ENCODE measurements at places on chromosomes 2 and 18. TPM values are rescaled to one million over a fixed set of nuclear protein-coding genes. Genes with fewer than 3 reads are reported as not detected.

- DNase-seq: peak; percentile 53
Measured at GRCh38 chr18:7177116-7177744, 53.7 kb upstream of the LRRC30 start.

GRCh38 chr2:119029297-119029696, 87.3 kb downstream of the MARCO start:
- DNase-seq: no peak

- DNase-seq: peak; percentile 44
Measured at GRCh38 chr2:69740502-69740951, 1.4 kb upstream of the ANXA4 start.

- no peak for DNase-seq
Measured at GRCh38 chr18:55179425-55179824, 220.2 kb upstream of the CCDC68 start.

DNA sequence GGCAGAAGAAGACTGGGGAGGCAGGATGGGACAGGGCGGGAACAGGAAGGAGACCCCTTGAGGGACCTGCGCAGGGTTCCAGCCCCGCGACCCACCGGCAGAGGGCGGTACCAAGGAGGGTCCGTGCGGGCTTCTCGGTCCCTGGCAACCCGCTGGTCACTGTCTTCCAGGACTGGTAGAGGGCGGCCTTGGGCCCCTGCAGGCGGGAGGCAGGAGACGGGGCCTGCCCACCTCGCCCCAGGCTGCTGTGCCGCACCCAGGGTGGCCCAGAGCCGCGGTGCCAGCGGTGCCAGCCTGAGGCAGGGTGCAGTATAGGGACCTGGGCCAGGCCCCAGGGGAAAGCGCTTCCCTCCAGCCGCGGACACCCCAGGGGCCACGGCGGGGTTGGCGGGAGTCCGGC, 34.5 kb downstream of the NEURL3 start:
- peak; percentile 84 for DNase-seq

DNA sequence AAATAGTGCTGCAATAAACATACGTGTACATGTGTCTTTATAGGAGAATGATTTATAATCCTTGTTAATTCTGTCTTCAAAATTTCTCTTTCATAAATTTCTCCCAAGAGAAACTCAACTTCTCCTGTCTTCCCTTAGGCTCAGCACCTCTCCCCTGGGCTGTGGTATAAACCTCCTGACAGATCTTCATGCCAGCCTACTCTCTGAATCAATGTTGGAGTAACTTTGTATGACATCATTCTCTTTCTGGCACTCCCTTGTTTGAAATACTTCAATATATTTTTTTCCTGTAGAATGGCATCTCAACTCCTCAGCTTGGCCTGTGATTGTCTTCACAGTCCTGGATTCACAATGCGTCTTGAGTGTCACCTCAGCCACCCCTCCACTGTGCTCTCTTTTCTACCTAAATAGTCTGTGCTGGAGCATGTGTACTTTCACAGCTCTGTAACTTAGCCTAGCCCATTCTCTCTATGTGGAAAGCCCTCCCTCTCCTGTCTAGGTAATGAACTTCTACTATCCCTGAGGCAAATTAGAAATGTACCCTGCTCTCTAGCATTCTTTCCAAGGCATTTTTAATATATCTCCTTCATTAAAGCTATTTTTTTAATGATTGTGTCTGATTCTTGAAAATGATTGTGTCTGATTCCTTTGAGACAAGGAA, 649.9 kb upstream of the FANCL start:
- no peak for DNase-seq

- DNase-seq: no peak
Measured at GRCh38 chr2:217958206-217958883, 44.5 kb downstream of the TNS1 start.

- peak; percentile 50 for DNase-seq
Measured at GRCh38 chr2:207765547-207765946, 4.2 kb downstream of the FZD5 start.

- no peak for DNase-seq
Measured at GRCh38 chr2:242034138-242034537, 164.6 kb downstream of the RTP5 start.

GRCh38 chr18:58103339-58103985, 59.4 kb downstream of the NEDD4L start:
- DNase-seq: no peak

- DNase-seq: peak; percentile 4
Measured at GRCh38 chr2:184765112-184765895, 167.0 kb downstream of the ZNF804A start.

DNA sequence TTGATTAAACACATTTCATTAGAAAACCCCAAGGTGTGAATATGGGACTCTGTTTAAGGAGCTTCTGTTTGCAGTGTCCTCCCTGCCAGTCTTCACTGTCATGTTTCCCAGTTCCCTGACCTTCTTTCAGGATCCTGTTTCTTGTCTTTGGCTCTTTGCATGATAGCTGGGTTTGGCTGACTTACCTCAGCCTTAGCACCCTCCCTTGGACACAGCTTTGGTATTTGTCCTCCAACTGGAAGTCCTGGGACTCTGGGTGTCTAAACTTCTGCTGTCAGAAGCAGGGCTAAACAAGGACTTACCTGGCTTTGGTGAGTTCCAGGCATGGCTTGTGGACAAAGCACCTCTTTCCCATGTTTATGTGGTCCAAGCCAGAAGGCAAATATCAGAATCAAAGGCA, 11.2 kb upstream of the PAIP2B start:
- DNase-seq: no peak

- no peak for DNase-seq
Measured at GRCh38 chr2:5803547-5803946, 111.4 kb downstream of the SOX11 start.

DNA sequence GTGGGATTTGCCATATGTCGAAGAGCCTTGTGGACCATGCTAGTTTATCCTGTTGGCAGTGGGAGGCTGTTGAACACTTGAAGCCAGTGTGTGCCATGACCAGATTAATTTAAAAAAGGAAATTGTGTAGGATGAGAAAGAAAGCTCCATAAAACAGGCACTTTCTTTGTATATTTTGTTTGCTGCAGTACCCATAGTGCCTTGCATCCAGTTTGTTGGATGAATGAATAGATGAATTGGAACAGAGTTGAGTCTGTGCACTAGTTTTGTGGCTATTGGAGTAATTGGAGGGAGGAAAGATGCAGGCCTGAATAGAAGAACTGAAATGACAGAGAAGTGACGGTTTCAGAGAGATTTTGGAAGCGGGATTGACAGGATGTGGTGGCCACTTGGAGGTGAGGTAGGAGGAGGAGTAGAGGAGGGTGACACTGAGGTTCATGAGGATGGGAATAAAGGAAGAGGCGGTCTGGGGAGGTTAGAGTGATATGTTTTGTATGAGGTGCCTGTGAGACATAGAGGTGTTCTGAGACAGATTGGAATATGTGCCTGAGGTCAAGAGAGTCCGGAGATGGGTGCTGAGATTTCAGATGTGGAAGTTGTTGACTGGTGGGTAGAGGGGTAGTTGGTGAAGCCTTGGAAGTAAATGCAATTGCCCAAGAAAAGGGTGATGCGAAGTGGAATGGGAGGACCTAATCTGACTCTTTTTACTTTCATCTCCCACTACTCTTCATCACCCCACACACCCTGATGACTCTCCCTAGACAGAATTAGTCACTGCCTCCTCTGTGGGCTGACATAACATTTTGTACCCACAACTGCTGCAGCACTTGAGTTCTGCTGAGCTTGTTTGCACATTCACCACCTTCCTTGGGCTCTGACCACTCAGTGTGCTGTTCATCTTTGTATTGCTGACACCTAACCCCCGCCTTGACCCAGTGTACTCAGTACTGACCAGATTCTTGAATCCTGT, 5.1 kb downstream of the DGUOK start:
- no peak for DNase-seq

DNA sequence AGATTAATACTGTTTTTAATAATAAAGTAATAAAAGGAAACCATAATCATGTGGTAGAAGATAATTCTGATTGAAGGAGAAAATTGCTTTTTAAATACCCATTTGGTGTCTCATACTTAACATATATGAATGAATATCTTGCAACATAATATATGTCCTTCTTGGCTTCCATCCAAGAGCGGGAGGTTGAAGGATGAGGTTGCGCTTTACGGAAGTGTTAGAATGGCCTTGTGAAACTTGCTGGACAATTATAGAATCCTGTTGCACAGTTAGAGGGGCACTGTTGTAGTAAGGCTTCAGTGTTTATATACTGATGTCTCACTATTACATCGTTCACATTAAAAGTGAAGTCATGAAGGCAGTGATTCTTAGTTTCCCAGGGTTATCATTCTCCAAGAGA, 9.4 kb downstream of the INSIG2 start:
- DNase-seq: no peak

GRCh38 chr2:231965102-231965501, 3.6 kb downstream of the DIS3L2 start:
- no peak for DNase-seq

DNA sequence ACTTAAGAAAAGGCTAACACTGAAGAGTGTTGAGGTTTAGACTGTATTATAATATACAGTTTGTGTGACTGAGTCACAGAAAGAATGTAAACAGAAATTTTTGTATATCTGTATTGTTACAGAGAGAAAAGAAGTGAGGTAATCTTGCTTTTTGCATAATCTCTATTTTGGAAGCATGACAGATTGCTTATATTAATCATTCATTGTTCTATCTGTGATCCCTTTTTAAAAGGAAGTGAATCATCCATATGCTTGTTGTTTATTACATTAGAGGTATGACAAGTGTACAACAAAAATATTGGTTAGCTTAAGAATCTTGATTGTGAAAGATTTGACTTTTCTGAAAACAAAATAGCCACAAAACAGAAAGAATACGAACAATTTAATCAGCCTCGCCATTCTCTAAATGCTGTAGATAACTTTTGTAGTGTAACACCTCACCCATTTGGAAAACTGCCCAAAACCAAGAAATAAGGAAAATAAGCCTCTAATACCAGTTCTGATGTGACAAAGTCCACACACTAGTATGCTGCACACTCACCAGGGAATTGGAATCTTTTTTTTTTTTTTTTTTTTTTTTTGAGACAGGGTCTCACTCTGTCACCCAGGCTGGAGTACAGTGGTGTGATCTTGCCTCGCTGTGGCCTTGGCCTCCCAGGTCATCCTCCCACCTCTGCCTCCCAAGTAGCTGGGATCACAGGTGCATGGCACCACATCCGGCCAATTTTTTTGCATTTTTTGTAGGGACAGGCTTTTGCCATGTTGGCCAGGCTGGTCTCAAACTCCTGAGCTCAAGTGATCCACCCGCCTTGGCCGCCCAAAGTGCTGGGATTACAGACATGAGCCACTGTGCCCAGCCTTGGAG, 91.5 kb upstream of the LPIN2 start:
- no peak for DNase-seq

- no peak for DNase-seq
Measured at GRCh38 chr2:174570318-174570958, 27.2 kb downstream of the WIPF1 start.

DNA sequence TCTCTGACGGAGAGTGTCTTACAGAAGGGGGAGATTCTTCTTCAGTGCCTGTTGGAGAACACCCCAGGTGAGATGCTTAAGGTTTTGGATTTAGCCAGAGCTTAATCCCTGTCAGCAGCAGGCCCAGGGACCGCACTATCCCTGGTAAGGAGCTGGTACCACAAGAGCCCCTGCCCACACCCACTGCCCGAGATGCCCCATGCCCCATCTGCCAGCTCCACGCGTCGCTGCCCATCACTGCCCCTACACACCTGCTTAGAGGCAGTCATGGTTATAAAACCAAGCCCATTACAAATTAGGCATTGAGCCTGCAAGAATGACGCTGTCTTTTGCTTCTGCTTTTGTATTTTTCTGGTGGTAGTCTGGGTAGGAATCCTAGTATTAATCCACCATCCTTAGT, 21.7 kb downstream of the CEP68 start:
- no peak for DNase-seq

GRCh38 chr2:218518876-218519275, 49.3 kb downstream of the USP37 start:
- no peak for DNase-seq

DNA sequence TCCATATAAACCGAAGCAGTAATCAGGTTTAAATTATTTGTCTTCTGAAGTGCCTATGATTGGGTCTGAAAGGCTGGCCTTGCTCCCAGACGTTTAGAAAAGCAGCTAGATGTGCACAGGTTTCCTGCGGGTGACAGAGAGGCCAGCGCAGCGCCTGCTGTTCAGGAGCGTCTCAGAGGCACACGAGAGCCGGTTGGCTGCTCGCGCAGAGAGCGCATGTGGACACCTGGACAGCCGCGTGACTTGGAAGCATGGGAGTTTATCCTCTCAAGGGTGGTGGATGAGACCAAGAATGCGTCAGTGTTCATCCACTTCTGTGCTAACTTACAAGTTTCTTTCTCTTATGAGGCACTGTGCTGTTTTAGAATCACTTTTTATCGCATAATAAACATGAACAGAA, 303.7 kb downstream of the PTGR3 start:
- no peak for DNase-seq

GRCh38 chr18:3250237-3251107, 2.9 kb downstream of the MYL12A start:
- no peak for DNase-seq

DNA sequence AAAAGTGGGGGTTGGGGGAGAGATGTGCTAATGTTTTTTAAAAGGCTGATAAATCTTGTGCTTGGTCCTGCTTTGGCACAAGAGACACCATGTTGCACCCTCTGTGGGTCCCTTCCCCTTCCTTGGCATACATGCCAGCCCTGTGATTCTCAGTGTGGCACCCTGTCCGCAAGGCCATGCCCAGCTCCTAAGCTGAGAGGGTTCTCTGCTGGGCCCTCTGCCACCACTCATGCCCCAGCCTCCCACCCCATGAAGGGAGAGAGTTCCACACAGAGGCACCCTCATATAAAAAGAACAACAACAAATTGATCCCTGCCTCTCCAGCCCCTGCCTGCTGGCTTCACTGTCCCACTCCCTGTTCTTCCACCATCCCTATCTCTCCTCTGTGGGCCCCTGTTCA, 2.5 kb upstream of the ADCY3 start:
- no peak for DNase-seq

DNA sequence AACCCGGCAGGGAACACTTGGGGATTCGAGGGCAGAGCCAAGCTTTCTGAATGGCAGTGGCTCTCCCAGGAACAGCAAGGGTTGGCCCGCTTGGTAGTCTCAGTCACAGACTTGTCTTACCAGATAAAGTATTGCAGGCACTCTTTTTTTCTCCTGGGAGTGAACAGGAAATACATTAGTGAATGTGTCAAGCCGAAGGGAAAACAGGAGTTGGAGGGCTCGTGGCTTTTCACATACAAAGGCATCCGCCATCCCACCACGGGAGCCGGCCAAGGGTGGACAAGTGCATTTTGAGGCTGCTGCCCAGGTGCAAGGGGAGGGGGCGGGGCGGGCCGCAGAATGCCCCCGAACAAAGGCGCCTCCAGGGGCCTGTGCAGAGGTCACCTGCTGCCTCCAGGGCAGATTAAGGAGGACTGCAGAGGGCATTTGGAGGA, 163.3 kb upstream of the SIX3 start:
- no peak for DNase-seq

GDF7 gene
- total RNA-seq: not detected

VIL1 gene
- total RNA-seq: 9.0 TPM

GPAT2 gene
- total RNA-seq: not detected

SALL3 gene
- not detected for total RNA-seq

HRH4 gene
- total RNA-seq: 0.09 TPM

ANKRD30B gene
- not detected for total RNA-seq

ALPP gene
- not detected for total RNA-seq

PIEZO2 gene
- 0.91 TPM for total RNA-seq

DSG2 gene
- total RNA-seq: 194 TPM

CFAP53 gene
- 0.94 TPM for total RNA-seq

OTOS gene
- not detected for total RNA-seq

Measured in Calu3 (cell line).